ENCODE measurements at places on chromosomes 6 and 20.

GRCh38 chr6:28838289-28838633 lies 85.5 kb downstream of the TRIM27 start:
- peak; percentile 45 for DNase-seq

GRCh38 chr20:62155428-62156253 lies 12.1 kb downstream of the SS18L1 start:
- no peak for DNase-seq

DNA sequence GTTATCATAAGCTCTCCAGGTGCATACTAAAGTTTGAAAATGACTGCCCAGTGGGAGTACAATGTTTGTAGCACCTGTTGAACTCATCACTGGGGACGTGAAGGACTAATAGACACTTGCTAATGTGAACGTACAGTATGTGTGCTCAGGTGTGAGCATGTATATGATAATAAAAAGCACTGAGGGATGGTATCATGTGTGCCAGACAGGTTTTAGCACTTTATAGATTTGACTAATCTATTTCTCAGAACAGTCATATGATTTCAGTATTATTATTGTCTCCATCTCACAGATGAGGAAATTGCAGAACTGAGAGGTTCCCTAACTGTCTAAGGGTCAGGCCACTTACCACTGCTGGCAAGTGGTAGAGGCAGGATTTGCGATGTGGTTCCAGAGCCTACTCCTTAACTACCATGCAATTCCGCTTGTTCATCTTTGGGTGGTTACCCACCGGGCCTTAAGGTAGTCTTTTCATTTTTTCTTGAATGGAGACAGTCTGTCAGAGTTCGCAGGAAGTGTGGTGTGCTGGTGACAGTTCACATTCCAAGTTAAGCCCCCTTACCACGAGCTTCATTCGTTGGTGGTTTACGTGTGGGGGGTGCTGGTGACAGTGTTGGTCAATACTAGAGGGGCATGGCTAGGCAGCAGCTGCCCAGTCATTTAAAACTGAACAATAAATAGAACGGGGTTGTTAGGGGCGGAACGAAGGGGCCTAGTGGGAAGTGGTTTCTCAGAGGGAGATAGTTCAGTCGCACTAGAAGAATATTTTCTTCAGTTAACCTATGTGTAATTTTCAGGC lies 46.8 kb downstream of the RREB1 start:
- no peak for DNase-seq

GRCh38 chr6:122653094-122653493 lies 42.9 kb downstream of the PKIB start:
- no peak for DNase-seq

DNA sequence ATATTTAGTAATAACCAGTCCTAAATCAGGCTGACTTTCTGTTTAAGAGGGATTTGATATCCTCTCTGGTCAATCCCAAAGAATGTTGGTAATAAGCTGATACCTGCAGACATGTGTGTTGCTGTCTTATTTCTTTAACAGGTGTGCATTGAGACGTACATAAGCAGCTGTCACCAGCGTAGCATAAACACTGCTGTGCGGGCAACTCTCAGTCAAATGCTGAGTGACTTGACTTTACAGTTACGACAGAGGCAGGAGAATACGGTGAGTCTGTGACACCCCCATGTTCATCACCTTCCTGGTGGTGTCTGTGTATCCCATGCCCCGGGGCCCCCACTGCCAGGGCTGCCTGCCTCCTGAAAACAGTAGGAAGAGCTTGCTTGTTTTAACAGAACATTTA lies 20.1 kb upstream of the PBOV1 start:
- DNase-seq = no peak

GRCh38 chr6:35173044-35173426 lies 31.9 kb upstream of the TCP11 start:
- no peak for DNase-seq

GRCh38 chr6:151808371-151809241 lies 1.1 kb downstream of the ESR1 start:
- DNase-seq = no peak

Data from stimulated activated CD8-positive, alpha-beta memory T cell treated with anti-CD3 and anti-CD28 coated beads, Interleukin-15, amount 100 ng/mL, for 4 hours (primary cell).